ENCODE measurements at places on chromosomes 3 and 15.

DNA sequence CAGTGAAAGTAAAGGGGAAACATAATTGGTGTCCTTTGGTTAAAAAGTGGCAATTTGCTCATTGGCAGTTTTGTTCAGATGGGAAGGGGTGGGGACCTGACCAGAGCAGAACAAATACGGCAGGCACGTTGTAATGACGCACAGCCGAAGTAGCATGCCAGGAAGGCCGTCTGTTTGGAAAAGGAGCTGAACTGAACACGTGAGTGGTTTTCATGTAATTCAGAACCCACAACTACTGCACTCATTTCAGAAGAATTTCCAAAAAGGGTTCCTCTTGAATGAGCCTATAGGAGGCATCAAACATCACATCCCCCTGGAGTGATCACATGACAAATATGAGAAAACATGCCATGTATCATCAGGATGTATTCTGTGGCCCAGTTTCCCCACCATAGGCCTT lies 42.9 kb upstream of the LMCD1 start:
- DNase-seq, result no peak

DNA sequence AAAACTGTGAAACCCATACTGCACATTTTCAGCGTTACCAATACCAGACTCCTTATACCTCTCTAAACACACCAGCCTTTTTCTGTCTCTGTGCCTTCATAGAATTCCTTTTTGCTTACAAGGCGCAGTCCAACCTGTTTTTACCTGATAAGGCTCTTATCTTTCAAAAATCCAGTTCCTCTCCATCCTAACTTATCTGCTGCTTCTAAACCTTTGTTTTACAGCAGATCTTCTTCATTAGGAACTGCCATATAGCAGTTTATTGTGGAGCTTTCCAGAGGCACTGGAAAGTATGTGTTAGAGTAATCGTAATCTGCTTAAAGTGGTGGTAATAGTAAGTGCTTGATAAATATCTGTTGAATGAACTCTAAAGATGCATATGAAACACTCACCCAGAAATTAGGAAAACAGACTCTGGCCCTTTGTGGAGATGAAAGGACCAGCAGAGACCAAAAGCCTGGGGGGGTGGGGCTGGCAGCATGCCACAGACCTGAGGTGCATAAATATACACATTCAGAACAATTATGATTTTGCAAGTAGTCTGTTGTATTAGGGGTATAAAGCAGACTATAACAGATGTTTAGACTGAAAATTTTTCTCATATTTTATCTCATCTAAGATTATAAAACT lies 29.3 kb downstream of the PPP2R3A start:
- no peak for DNase-seq

DNA sequence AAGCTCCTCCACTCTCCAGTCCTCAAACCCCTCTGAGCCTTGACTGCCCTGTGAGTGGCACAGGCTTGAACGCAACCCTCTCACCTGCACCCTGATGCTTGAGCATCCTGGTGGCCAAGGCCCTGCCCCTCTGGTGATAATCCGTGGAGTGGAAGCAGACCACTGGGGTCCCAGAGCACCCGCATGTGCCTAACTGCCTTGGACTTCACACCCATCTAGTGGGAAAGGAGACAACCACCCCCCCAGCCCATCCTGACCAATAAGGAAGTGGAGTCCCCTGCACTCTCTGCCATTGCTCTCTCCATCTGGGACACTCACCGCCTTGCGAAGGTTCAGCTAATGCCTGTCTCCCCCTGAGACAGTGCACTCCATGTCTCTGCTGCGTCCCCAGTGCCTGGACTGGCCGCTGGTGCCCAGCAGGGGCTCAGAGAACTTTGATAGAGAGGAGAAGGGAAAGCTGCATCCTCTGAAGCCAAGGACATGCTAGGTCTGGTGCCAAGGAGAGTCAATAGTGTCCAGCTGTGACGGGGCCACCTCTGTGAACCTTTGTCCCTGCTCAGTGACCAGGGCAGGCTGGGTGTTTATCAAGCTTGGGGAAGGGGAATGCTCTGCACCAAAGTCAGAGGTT lies 3.4 kb downstream of the KLF15 start:
- no peak for DNase-seq

- no peak for DNase-seq
These were observed 136.8 kb downstream of the TBL1XR1 start for GRCh38 chr3:177060492-177060891.

DNA sequence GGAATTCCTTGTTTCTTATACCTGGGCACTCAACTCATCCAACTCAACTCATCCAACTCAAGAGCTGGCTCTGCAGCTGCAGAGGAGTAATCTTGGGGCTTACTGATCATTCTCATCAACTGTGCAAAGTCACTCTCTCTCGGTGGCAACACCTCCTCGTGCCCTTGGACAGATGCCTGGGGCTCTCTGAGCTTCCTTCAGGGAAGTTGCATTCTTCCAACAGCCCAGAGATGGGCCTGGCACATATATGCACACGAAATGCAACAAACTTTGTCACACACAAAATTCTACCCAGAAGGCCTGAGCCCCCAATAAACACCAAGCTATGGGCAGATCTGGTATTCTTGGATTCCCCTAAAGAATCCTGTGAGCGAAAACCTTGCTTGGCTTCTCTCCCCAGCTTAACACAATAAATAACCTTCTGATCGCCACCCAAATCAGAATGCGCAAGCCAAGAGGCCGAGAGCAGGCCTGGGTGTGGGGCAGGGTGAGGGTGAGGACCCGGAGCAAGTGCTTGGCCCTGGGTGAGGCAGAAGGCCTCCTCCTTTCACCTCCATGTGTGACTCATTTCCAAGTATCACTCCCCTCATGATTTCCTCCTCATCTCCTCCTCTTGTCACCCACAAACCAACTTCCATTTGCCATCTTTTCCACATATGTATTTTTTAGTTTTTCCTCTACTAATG lies 15.4 kb downstream of the TGM5 start:
- DNase-seq, result no peak

DNA sequence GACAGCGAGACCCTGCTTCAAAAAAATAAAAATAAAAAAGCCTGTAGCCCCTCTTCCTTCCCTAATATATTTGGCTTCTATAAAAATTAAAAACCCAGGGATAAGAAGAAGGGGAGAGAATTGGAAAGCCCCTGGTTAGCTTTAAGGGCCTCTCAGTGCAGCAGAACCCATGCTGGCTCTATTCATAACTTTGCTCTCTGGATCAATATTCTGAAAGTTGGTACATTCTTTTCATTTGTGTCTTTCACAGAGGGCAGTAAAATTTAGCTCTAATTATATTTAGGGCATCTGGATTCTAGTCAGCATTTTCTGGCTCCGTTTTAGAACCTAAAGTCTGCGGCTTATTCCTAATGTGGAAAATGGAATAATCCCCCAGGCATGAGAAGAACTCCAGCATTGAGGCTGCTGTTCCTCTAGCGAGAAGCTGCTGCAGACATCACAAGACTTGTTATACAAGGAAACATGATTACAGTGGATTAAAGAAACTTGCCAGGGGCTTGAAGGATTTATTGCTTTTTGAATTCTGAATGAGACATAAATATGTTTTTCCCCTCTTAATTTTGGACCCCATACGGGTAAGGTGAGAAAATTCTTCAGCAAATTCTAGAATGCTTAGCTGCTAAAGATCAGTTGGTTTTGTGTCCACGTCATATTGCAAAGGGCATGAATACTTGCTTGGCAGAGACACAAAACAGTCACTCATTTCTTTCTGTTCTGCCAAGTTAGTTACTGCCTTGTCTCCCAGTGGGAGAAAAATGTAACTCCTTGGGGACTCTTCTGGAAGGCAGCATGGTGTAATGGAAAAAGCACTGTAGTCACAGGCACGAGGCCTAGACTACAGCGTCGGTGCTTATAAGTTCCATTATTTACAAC lies 177.7 kb downstream of the VGLL4 start:
- DNase-seq, result no peak

- no peak for DNase-seq
These were observed 202.6 kb downstream of the XXYLT1 start for GRCh38 chr3:195068084-195069080.

DNA sequence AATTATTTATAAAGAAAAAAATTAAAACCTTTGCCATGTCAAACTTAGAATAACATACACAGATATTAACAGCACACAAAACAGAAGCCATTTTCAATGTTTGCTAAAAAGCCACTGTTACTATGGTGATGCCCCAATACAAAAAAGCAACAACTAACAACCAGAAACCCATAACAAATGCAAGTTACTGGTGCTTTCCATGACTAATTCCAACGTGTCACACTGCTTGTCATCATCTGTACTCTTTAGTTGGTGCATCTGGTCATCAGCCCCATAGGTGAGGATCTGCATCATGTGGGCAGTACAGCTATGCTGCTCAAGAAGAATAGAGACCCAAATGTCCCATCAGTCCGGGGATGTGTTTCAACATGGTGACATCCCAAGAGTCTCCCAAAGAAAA lies 52.8 kb downstream of the ATP8B4 start:
- peak; percentile 17 for DNase-seq

DNA sequence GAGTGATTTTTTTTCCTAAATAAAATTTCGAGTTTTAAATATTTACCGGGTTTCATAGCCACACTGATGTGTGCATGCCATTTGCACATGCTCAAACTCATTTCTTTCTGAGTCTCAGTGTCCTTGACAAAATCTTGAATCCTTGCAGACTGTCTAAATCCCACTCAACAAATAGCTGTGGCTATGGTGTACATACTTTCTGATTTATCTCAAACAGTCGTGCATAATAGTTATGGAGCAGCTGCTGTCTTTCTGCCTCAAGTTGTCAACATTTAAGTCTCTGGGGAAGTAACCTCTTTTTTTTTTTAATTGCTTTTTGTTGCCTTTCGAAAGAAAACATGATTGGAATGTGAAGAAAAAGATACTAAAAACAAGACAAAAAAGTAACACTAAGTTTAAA lies 52.8 kb upstream of the UTS2B start:
- no peak for DNase-seq

- no peak for DNase-seq
These were observed 19.2 kb downstream of the P3H2 start for GRCh38 chr3:190101320-190102011.

DNA sequence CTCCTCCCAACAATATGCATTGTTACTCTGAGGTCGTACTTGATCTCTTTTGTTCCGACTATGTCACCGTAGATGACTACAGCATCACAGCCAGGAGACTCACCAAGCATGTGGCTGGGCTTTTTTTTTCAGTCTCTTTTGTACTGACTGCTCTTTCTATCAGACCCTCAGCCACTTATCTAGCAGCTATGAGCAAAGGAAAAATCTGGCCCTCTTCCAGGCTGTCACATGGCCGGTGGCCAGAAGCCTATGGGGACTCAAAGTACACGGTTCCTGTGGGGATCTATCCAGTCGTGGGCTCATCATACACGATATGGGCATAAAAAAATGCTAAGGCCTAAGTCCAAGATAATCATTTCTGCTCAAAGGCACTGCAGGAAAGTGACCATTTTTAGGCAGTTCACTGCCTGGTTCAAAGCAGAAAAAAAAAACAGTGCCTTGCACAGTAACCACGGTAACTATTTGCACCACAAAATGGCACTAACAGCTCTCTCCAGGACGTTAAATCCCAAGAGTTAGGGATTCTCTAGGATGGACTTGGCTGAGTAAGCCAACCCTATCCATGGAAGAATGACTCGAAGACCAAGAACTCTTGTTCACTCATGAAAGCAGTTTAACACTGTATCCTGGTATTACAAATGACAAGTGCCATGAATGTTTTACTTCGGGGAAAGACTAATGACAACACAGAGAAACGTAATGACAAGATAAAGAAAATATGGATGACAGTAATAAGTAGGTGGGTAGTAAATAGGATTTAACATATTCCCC lies 50.3 kb downstream of the SHQ1 start:
- DNase-seq, result peak; percentile 27

GRCh38 chr3:32646761-32647160 lies 38.2 kb upstream of the CNOT10 start:
- no peak for DNase-seq

GRCh38 chr3:39911465-39912309 lies 102.3 kb downstream of the MYRIP start:
- DNase-seq, result no peak

- no peak for DNase-seq
These were observed 80.9 kb downstream of the MLH1 start for GRCh38 chr3:37074178-37074577.
